ENCODE measurements at places on chromosomes 5 and 9.

GRCh38 chr5:180198208-180198607, 10.8 kb downstream of the RASGEF1C start:
- DNase-seq, result no peak

DNA sequence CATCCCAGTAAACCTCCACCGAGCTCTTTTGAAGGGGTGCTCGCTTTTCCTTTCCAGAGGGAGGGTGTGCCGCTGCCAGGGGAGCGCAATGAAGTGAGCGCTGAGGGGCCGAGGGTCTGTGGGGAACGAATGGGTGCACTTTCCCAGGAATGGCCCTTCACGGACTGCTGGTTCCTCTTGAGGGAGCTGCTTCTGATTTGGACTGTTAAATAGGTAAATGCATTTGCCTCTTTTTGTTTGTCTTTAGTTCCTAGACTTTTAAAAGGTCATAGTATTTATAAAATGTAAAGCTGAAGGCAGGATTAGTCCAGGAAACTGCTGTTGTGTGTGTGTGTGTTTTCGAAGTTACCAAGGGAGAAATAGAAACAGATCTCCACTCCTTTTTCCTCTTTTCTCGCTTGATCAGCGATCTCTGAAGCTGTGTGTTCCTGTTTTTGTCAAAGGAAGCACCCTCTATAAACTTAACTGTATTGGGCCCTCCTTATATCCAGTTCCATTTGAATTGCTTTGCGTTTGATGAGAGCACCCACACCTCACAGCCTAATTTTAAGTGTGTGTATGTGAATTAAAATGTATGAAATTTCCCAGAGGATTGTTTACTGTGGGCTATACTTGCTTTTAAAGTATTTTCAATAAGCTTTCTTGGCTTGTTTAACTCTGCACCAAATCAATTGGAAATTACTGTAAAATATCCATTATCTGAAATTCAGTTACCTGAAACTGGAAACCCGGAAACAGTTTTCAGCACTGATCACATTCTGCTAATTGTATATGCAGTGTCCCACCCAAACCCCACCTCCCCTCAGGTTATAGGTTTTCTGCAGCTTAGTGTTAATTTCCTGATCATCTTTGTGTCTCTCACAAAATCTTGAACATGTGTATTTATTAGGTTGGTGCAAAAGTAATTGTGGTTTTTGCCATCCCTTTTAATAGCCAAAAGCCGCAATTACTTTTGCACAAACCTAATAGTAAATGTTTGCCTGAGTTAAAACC, 966 bp downstream of the SNX2 start:
- no peak for DNase-seq

GRCh38 chr5:72210888-72211678, 103.8 kb downstream of the MAP1B start:
- DNase-seq, result no peak

DNA sequence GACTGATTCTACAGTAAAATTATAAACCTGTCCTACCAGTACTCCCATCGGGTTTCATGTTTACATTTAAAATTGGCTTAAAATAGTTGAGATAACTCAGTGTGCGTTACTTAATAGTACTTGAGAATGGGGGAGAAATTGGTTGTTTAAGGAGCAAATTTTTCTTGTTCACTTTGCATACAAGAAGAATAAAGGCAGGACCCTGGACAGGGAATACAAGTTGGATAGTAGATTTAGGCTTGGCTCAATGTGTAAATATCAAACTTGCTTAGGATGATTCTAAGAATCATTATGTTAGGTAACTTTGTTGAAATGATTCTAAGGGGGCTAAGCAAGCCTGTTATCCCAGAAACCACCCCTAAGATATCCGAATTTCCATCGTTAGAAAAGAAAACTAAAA, 448.4 kb upstream of the TLE4 start:
- DNase-seq, result no peak

DNA sequence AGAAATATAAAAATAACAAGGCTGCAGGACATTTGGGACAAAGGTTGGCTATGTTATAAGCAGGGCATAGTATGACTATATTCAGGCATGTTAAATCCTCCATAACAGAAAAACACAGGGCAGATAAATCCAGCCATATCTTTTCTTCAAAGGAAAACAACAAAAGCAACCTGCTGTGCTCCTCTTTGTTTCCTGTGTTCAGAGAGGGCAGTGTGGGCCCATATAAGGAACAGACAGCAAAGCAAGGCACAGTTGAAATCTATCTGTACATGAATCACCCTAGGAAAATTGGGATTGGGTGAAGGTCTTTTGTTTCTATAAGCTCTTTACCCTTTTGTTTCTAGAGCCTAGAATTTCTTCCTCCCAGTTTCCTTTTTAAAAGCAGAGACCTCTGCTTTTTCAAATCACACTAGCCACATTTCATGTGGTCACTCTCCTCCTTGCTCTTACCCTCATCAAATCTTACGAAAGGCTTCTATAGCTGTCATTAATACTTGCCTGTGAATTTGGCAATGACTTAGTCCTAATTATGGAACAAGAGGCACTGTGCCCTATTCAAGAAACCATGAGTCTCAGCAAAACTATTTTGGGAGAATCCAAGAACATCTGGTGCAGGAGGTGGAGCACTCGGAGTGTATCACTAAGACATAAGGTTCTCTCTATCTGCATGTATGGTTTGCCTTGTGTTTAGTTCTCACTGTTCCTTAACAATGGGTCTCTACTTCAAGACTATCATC, 1.8 kb downstream of the GZMA start:
- DNase-seq, result no peak
